NCI-H510A (cell line): ENCODE measurements at places on chromosomes 16 and 17.
A peak's percentile ranks its signal among the peaks of the same experiment; 100 is the strongest.

GRCh38 chr17:27873746-27874145 lies 19.4 kb downstream of the LYRM9 start:
- DNase-seq = no peak

GRCh38 chr17:79944251-79944812 lies 91.3 kb downstream of the TBC1D16 start:
- DNase-seq = no peak

DNA sequence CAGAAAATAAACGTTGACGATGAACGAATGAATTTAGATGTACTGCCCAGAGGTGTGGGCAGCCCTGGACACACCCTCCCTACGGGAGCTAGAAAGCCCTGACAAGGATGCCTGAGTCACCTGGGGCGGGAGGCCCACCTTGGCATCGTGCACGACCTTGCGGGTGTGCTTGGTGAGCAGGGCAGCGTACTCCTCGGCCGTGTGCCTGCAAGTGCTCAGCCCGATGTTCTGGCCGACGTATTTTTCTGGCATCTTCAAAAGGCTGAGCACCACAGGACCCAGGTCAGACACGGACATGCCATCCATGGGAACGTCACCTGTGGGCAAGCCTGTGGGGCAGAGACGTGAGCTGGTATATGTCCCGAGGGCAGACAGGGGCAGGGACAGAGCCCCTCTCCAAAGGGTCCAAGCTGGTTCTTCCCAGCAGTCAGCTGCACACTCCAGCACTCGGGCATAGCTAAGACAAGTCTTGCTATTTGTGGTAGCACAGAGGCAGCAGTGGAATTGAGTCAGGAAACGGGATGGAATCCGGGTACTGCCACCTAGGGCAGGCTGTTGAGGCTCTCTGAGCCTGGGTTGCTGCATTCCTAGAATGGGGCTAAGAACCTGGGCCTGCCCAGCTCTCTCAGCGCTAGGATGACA lies 10.8 kb downstream of the NMRAL1 start:
- DNase-seq = no peak

GRCh38 chr17:622356-622755 lies 92.3 kb downstream of the VPS53 start:
- no peak for DNase-seq

DNA sequence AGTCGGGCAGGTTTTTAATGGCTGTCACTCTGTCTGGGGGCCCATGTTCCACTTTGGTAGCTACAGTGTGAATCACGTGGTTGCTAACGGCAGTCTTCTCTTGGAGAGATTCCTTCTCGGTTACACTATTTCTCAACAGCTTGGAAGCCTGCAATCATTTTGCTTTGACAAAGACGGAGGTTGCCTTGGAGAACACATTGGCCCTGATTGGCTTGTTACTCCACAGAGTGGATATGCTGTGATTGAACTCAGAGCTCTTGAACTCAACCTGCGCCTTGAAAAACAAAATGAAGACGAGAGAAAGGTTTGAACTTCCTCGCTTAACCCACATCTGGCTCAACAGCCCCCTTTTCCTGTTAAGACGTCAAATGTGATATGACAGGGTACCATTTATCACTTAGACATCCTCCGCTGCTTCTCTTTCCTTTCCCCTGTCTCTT lies 218.9 kb downstream of the MAF start:
- no peak for DNase-seq

GRCh38 chr17:8337802-8338752 lies 1.6 kb upstream of the ODF4 start:
- DNase-seq = no peak

DNA sequence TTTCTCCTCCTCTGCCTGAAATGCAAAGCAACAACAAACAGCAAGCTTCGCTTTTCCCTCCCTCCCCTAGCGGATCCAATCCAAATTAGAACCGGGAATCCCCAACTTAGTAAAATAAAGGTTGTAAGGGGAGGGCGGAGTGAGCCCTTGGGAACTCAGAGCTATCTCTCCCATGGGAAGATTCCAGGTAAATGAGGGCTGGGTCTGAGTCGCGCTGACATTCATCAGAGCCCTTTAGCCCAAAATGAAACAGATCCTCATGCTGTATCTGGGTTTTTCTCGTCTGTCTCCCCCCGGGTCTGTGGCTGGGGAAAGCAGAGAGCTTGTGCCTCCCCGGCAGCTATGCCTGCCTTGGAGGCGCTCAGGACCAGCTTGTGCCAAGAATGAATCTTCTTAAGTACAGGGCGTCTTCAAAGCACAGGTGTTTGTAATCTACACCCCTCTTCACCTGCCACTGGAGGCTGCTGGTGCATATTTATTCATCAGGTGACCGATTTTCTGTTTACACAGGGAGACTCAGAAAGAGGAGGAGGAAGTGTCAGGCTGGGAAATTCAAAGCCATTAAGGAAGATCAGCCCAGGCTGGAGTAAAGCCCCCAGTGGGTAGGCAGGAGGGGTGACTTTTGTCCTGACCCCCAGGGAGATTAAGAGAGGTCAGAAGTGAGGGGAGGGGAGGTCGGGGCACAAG lies 55.0 kb upstream of the GSE1 start:
- DNase-seq = peak; percentile 63

- DNase-seq = no peak
Observed at GRCh38 chr16:55500530-55501011, 8.3 kb upstream of the LPCAT2 start.

- DNase-seq = no peak
Observed at GRCh38 chr17:6711081-6711674, 2.0 kb downstream of the SLC13A5 start.

DNA sequence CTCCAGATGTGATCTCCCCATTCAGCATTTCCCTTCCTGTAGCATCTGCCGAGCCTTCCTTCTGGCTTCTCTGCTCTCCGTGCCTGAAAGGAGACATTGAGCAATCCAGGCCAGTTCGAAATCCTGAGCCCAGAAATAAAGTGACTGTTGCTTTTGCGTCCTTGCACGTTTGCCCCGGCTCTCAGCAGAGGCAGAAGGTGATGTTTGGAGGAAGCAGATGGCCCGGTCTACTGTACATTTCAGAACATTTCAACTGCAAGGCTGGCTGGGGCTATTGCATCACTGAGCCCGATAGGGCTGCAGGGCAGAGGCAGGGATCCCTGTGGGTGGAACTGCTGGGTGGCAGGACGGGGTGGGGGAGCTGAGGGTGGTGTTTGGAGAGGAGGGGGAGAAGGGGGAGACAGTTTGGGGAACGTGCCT lies 29.4 kb downstream of the IRF8 start:
- DNase-seq = no peak

GRCh38 chr16:80174416-80174815 lies 366.4 kb upstream of the DYNLRB2 start:
- no peak for DNase-seq

DNA sequence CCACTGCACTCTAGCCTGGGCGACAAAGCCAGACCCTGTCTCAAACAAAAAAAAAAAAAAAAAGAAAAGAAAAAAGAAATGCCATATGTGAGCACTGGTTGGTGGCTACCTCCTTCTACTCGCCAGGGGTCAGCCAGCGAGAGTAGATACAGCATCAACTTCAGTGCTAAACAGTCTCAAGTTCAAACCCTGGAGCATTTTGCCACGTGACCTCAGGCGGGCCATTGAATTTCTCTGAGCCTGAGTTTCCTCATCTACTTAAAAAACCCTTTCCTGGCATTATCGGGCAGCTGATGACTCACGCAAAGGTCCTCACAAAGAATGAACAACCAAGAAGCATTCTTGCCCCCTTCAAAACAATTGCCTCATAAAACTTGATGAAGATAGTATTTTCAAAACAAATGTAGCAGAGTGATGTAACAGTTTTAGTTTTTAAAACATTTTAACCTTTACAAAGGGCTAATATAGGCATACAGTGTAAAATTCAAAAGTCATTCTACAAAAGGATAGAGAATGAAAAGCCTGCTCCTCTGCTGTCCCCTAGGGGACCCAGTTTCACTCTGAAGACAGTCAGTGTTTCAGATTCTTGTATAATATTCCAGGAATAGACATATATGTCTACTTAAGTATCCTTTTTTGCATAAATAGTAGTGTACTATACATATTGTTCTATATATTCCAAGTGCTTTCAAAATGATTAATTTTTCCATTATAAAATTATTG lies 28.4 kb downstream of the DNAH2 start:
- DNase-seq = no peak

GRCh38 chr16:88316151-88316550 lies 66.6 kb upstream of the ZNF469 start:
- no peak for DNase-seq

- no peak for DNase-seq
Observed at GRCh38 chr17:59607061-59607460, 12.6 kb upstream of the CLTC start.

GRCh38 chr16:4962716-4963115 lies 4.6 kb downstream of the SEC14L5 start:
- DNase-seq = no peak

- DNase-seq = no peak
Observed at GRCh38 chr17:34167354-34167753, 87.7 kb upstream of the CCL2 start.

DNA sequence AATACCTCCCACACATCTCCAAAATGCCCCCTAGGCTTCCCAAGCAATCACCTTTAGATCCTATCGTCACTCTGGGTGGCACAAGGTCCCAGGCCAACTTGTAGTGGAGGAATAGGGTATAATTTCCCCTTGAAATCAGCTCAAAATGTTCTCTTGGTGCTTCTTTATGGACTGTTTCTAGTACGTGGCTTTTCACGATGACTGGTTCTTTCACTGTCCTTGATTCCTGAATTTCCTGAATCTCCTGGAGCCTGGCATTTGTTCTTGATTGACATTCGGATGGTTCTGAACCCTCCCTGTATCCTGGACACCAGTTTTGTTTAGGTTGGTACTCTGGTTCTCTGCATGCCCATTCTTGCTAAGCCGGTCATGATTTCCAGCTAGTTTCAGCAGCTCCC lies 6.9 kb upstream of the VPS53 start:
- no peak for DNase-seq

- peak; percentile 39 for DNase-seq
Observed at GRCh38 chr17:17525311-17525710, 29.1 kb upstream of the RASD1 start.

- DNase-seq = peak; percentile 84
Observed at GRCh38 chr17:80892019-80892855, 99.4 kb upstream of the CHMP6 start.

DNA sequence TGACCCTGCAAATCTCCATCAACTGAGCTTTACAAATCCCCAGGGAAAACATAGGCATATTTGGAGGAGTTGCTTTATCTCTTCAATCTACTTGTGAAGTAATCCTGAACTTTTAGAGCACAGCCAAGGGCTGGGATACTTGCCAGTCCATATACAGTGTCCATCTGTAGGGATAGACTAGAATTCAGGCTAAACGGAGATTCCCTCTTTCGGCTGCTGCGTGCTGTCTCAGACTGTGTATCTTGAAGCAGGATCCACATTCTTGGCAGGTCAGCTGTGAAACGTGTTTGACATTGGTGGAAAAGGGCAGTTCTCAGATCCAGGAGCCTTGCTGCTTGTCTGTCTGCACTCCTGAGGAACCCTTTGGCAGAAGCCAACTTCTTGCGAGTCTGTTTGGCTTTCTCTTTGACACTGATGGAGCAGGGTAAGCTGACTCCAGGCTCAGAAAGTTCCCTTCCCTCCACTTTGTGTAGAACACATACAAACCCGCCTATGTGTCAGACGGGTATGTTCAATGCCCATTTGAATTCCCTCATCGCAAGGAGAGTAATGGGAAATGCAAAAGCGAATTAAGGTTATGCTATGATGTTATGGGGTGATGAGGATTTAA lies 221.8 kb downstream of the MAP2K4 start:
- no peak for DNase-seq

GRCh38 chr16:7289299-7289698 lies 43.3 kb upstream of the RBFOX1 start:
- DNase-seq = no peak

- DNase-seq = no peak
Observed at GRCh38 chr17:2972749-2973148, 90.7 kb downstream of the OR1D5 start.

- DNase-seq = peak; percentile 9
Observed at GRCh38 chr17:64406321-64407200, 15.9 kb upstream of the PECAM1 start.

GRCh38 chr17:49226771-49227435 lies 3.7 kb downstream of the PHOSPHO1 start:
- DNase-seq = no peak

GRCh38 chr17:4017377-4017776 lies 53.1 kb upstream of the ATP2A3 start:
- DNase-seq = no peak

DNA sequence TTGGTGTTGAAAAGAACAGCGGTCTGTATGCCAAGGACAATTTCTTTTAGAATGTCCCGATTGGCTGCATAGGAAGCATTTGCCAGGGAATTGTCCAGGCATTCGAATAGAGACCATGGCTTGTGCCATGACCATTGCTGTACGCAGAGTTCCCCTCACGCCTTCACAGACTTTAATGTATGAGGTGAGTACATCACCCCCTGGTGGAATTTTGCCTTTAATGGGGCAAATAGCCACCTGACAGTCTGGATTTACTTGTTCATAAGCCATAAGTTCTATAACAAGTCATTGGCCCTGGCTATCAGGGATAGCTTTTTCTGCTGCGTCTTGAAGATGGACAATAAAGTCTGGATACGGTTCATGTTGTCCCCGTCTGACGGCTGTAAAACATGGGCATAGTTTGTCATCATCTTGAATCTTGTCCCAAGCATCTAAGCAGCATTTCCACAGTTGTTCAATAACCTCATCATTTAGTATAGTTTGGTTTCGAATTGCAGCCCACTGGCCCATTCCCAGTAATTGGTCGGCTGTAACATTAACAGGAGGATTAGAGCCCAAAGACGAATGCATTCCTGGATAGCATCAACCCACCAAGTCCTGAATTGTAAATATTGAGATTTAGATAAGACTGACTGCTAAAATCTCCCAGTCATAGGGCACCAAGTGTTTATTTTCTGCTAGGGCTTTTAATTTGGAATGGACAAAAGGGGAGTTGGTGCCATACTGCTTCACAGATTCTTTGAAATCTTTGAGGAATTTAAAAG lies 67.7 kb upstream of the ARL4D start:
- no peak for DNase-seq

DNA sequence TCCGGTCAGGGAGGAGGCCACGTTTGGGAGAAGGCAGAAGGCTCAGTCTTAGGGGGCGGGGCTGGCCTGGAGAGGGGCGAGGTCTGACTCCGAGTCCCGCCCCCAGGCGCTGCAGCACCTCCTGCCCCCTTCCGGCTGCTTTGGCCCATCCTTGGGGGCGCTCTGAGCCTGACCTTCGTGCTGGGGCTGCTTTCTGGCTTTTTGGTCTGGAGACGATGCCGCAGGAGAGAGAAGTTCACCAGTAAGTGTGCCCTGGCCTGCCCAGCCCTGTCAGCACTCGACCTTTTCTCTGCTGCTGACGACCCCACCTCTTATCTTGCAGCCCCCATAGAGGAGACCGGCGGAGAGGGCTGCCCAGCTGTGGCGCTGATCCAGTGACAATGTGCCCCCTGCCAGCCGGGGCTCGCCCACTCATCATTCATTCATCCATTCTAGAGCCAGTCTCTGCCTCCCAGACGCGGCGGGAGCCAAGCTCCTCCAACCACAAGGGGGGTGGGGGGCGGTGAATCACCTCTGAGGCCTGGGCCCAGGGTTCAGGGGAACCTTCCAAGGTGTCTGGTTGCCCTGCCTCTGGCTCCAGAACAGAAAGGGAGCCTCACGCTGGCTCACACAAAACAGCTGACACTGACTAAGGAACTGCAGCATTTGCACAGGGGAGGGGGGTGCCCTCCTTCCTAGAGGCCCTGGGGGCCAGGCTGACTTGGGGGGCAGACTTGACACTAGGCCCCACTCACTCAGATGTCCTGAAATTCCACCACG lies 1.5 kb downstream of the TNFRSF12A start:
- DNase-seq = no peak

- no peak for DNase-seq
Observed at GRCh38 chr16:31010585-31011325, at the start of gene STX1B. TSS of gene STX1B (minus strand) at chr16:31010638. CDS start at chr16:31010396, 242 bp downstream.
